ENCODE measurements at places on chromosomes 5 and 9.

DNA sequence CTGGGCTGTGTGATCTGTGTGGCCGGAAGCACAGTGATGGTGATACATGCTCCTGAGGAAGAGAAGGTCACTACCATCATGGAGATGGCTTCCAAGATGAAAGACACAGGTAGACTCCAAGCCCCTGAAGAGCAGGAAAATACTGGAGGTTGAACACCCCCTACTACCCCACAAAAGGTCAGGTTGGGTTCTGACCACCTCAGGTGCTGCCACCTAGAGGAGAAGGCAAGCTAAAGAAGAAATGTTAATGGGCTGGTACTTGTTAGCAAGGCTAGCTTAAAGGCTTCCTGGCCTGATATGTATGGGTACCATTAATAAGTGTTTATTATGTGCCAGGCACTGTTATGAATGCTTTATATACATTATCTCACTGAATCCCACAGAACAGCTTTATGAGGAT lies 11.7 kb downstream of the NIPAL4 start:
- no peak overlapping the region for H3K27ac ChIP-seq
- no peaks in the 10 kb centered on the region for H3K36me3 ChIP-seq
- no peaks in the 10 kb centered on the region for H3K4me1 ChIP-seq
- no peak overlapping the region for H3K4me3 ChIP-seq

GRCh38 chr5:3392306-3392939 lies 203.2 kb upstream of the IRX1 start:
- no peaks in the 10 kb centered on the region for H3K27me3 ChIP-seq
- no peaks in the 10 kb centered on the region for H3K4me1 ChIP-seq
- H3K4me3 ChIP-seq = no peak overlapping the region
- no peaks in the 10 kb centered on the region for H3K36me3 ChIP-seq
- DNase-seq = peak; percentile 63
- H3K27ac ChIP-seq = no peak overlapping the region

DNA sequence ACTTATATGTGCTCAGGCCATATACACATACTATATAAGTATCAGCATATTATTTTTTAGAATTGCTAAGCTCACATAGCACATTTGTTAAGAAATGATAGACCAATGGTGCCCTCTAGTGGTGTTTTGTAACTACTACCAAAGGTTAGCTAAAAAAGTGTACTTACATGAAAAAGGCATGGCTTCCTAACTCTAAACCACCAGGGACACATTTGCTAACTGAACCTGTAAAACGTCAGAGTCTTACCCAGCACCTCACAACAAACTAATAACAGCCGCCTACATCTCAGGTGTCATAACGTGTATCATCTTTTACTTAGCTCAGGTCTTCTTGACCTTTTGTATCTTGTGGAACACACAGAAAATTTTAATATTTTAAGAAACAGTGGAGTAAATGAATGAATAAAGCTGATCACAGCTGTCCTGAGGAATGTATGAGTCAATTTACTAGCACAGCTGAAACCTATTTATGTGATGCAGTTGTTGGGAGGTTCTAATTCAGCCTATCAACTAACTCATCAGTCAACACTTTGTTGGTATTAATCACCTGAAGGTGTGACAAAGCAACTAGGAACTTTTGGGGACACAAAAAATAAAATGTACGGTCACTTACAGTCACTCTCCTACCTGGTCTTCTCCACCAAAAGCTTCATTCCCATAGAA lies 72.9 kb downstream of the BAAT start:
- DNase-seq = no peak
- H3K4me3 ChIP-seq = no peak overlapping the region
- H3K4me1 ChIP-seq = no peaks in the 10 kb centered on the region

DNA sequence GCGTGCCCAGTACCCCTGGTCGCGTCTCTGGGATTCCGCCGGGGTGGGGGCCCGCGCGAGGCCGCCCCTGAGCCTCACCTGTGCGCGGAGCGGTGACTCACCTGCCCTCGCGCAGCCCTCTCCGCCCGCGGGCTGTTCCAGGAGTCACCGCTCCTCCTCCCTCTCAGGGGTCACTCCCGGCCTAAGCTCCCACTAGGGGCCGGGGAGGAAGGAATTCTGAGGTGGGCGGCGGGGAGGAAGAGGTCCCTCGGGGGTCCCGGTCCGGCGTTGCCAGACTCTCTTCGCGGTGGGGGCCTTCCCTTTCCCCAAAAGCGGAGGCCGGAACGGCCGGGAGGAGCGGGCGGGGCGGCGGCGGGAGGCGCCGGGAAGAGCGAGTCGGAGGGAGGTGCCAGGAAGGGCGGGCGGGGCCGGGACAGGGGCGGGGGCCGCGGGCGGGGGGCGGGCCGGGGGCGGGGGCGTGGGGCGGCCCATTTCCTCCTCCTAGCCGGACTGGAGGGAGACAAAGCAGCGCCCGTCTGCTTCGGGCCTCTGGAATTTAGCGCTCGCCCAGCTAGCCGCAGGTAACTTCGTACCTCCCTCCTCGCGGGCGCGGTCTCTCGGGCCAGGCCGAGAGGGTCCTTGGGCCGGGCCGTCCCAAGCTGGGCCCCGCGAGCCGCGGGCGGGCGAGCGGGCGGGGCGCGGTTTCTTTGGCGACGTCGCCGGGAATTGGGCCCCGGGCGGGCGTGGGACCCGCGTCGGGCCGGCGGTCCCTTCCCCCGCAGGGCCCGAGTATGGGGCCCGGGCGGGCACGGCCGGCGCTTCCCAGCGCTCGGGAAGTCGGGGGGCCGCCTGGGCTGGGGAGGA lies at the start of gene CTNNA1:
Gene CTNNA1, plus strand, starts transcription at position 475 of the 843 bp plus-strand sequence. CDS start 28,500 bp downstream, outside the sequence.
- H3K27ac ChIP-seq = peak within 1 kb of the TSS; percentile 100
- H3K4me1 ChIP-seq = peaks cover 3% of the 10 kb centered on the region
- H3K27me3 ChIP-seq = no peaks in the 10 kb centered on the region
- peak within 1 kb of the TSS; percentile 96 for H3K4me3 ChIP-seq
- H3K36me3 ChIP-seq = no peaks in the 10 kb centered on the region

DNA sequence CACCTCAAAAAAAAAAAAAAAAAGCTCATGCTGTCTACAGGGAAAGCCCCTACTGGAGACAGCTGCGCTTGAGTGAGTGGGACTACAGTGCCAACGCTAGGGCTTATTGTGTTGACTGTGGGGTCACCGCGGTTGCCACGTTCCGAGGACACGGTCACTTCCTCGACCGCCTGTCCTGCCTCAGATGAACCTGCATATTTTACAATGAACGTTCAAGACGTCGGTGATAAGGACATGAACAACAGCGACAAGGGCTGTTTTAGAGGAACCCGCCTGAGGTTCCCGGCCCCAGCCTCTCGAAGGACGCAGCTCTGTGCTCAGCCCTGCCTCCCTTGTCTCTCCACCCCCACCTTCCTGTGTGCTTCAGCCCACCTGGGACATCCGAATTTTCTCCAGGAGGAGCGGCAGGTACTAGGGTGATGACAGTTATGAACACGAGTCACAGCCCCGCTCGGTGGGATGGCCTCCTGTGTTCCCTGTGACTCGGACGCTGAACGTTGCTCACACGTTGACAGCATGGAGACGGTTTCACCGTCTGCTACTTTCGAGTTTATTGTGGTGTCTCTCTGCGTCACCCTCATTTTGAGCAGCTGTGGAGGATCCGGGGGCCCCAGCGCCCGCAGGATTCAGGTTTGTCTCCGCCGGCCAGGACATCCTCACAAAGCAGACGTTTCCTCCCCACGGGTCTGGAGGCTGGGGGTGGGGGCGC lies 11.3 kb upstream of the DIPK1B start:
- H3K4me3 ChIP-seq = no peak overlapping the region
- DNase-seq = no peak
- H3K36me3 ChIP-seq = no peaks in the 10 kb centered on the region
- H3K27me3 ChIP-seq = no peaks in the 10 kb centered on the region
- H3K4me1 ChIP-seq = no peaks in the 10 kb centered on the region

- no peaks in the 10 kb centered on the region for H3K36me3 ChIP-seq
- no peak for DNase-seq
- no peaks in the 10 kb centered on the region for H3K27me3 ChIP-seq
- no peak overlapping the region for H3K4me3 ChIP-seq
- no peak overlapping the region for H3K27ac ChIP-seq
Observed at GRCh38 chr5:133679534-133679933, 67.2 kb upstream of the FSTL4 start.

GRCh38 chr5:89706731-89707130 lies 702.8 kb downstream of the CETN3 start:
- peaks cover 1% of the 10 kb centered on the region for H3K4me1 ChIP-seq
- H3K27me3 ChIP-seq = no peaks in the 10 kb centered on the region
- no peaks in the 10 kb centered on the region for H3K36me3 ChIP-seq
- H3K4me3 ChIP-seq = no peak overlapping the region
- no peak overlapping the region for H3K27ac ChIP-seq
- no peak for DNase-seq

GRCh38 chr5:44632344-44632743 lies 176.4 kb upstream of the MRPS30 start:
- H3K36me3 ChIP-seq = no peaks in the 10 kb centered on the region
- no peaks in the 10 kb centered on the region for H3K27me3 ChIP-seq
- H3K4me1 ChIP-seq = no peaks in the 10 kb centered on the region
- H3K27ac ChIP-seq = no peak overlapping the region
- no peak for DNase-seq

DNA sequence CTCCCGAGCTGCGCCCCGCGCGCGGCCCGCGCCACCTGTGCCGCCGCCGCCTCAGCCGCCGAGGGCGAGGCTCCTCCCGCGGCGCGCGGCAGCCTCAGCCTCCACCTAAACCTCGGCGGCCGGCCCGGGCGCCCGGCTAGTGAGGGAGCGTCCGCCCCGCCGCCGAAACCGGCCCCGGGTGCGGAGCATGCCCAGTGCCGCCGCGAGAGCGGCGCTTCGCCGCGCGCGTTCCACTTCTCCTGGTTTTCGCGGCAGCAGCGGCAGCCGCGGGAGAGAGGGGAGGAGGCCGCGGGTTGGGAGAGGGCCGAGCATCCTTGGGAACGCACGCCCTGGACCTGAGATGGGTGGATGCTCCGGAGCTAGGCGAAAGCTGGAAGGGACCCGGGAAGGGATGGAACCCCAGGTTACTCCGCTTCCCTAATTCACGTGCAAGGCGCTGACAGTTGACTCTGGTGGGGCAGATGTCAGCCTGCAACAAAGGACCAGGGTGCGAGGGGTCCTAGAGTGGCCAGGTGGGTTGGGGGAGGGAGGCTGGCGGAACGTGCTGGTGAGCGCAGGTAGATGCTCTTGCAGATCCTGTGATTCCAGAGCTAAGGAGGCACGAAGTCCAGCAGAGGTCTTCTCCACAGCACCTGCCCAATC lies at the start of gene CTNND2:
Gene CTNND2, minus strand, starts transcription at position 182 of the 642 bp plus-strand sequence. CDS start 593 bp downstream, outside the sequence.
- H3K4me1 ChIP-seq = no peaks in the 10 kb centered on the region
- no peak for DNase-seq
- peak within 1 kb of the TSS; percentile 27 for H3K4me3 ChIP-seq
- no peaks in the 10 kb centered on the region for H3K27me3 ChIP-seq

DNA sequence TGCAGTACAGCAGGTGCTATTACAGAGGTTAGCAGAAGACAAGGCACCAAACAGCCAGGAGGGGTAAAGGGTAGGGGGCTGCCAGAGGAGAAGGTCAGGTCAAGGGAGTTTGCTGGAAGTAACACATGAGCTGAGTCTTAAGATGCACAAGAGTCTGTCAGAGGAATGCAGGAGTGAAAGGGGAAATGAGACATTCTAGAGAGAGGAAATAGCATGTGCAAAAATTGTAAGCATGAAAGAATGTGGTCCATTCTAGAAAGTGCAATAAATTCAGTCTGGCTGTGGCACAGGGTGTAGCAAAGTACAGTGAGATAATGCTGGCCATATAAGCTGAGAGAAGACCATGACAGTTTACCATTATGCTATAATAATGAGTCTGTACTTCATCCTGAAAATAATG lies 6.6 kb downstream of the GOLGA1 start:
- no peaks in the 10 kb centered on the region for H3K27me3 ChIP-seq
- no peak overlapping the region for H3K27ac ChIP-seq
- peaks cover 3% of the 10 kb centered on the region for H3K36me3 ChIP-seq

GRCh38 chr5:139403418-139403786 lies 487 bp downstream of the SPATA24 start:
- H3K4me3 ChIP-seq = peak overlapping the region; percentile 38
- H3K4me1 ChIP-seq = no peaks in the 10 kb centered on the region
- no peaks in the 10 kb centered on the region for H3K27me3 ChIP-seq
- DNase-seq = no peak
- no peaks in the 10 kb centered on the region for H3K36me3 ChIP-seq

DNA sequence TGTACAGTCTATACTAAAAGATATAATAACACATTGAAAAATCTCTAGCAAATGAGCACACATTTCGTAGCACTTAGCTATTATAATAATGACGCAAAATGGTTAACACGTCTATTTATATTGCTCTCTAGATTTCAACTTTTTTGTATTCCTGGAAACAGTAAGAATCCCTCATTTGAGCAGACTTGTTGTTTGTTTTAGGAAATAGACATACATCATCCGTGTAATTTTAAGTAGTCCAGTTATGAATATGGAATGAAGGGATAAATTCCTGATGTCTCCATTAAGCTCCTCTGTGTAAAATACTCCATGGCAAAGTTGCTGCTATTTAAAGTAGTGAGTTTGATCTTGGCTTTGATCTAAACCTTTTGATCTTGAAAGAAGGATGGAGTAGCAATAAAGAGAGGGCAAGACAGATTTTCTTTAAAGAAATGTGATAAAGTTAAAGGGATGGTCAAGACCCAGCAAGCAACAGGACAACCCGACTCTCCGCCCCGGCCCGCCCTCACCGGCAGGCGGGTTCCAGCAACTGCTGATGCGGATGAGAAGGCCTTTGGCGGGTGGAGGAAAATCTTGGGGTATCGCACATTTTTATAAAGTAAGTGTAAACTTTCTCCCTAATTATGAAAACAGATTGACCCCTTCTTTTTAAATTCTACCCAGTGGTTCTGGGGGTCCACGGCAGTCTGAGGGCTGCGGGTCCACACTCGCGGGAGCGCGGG lies 277.4 kb downstream of the AOPEP start:
- H3K27me3 ChIP-seq = no peaks in the 10 kb centered on the region
- H3K36me3 ChIP-seq = peaks cover 4% of the 10 kb centered on the region
- H3K27ac ChIP-seq = peak overlapping the region; percentile 88
- H3K4me3 ChIP-seq = peak overlapping the region; percentile 100

GRCh38 chr5:167770461-167770860 lies 521.0 kb upstream of the WWC1 start:
- no peak for DNase-seq
- no peaks in the 10 kb centered on the region for H3K27me3 ChIP-seq
- H3K36me3 ChIP-seq = no peaks in the 10 kb centered on the region
- no peaks in the 10 kb centered on the region for H3K4me1 ChIP-seq
- no peak overlapping the region for H3K27ac ChIP-seq

GRCh38 chr5:175470781-175471180 lies 7.6 kb upstream of the SFXN1 start:
- no peaks in the 10 kb centered on the region for H3K36me3 ChIP-seq
- no peak overlapping the region for H3K27ac ChIP-seq
- H3K27me3 ChIP-seq = no peaks in the 10 kb centered on the region

DNA sequence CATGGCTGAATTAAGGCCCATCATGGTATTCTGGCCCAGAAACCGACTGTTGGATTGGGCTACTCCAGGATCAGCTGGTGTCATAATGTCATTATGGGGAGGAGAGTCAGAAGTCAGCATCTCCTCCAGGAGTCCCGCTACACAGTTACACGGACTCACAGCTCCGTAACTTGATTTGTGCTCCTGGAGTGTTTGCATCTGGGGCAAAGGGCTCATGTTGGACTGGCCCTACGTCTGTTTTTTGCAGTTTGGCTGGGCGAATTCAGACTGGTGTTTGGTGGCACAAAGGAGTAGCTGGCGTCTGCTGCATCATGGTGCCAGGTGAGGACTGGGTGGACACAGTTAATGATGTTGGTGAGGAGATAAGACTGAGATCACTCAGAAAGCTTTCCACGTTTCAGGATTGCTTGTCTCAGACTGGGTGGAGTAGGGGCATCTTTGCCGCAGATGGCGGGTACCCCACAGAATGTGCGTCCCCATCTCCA lies 31.3 kb downstream of the OR2V1 start:
- no peak overlapping the region for H3K27ac ChIP-seq
- no peaks in the 10 kb centered on the region for H3K36me3 ChIP-seq
- H3K27me3 ChIP-seq = no peaks in the 10 kb centered on the region
- no peaks in the 10 kb centered on the region for H3K4me1 ChIP-seq
- no peak for DNase-seq
